Cortex of kidney (tissue), 1 donor: ENCODE measurements at places on chromosomes 1 and 21.

DNA sequence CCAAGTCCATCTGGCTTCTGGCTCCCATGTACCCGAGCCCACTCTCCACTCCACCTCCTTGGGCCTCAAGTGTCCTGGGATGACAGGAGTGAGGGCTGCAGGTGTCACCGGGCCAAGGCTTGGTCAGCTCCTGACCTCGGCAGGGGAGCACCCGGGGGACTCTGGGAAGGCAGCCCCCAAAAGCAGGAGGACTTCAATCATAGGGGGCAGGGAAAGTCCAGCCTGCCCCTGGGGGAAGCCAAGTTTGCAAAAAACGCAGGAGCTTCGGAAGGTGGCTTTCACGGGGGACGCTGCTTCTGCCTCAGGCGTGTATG is 56.8 kb downstream of the KCNAB2 start:
- no peak for DNase-seq

DNA sequence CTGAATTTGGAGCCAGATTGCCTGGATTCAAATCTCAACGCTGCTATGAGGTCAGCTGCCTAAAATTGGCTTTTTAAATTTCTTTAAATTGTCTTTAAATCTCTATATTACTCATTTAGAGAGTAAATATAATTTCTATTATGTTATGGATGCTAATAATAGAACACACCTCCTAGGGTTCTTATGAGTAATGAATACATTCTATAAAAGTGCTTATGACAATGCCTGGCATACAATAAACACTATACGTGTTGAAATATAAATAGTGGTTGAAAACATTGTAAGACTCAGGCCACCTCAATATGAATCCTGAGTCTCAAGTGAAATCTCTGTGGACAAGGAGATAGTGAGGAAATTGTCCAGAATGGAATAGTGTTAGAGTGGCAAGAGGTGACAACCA is 31.0 kb upstream of the PHGDH start:
- no peak for DNase-seq

DNA sequence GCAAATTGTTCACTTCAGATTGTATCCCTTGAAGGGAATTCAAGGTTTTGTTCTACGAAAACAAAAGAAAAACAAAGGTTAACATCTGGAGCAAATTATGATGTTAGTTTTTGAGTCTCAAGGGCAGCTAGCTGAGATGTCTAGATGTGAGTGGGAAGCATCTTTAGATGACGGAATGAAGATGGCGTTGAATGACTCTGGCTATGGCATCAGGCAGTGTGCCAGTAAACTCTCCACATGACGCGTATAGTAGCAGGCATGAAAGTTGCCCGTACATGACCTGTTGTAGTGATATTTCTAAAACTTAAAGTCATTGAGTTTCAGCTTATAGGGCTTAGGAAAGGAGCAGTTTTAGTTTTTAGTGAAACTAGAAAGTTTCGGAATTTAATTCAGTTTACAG is 12.3 kb upstream of the SDC3 start:
- DNase-seq: no peak

GRCh38 chr1:210688512-210689234 is 360.0 kb downstream of the HHAT start:
- DNase-seq: no peak

- no peak for DNase-seq
Measured at GRCh38 chr1:234486858-234487840, 8.2 kb upstream of the TARBP1 start.

DNA sequence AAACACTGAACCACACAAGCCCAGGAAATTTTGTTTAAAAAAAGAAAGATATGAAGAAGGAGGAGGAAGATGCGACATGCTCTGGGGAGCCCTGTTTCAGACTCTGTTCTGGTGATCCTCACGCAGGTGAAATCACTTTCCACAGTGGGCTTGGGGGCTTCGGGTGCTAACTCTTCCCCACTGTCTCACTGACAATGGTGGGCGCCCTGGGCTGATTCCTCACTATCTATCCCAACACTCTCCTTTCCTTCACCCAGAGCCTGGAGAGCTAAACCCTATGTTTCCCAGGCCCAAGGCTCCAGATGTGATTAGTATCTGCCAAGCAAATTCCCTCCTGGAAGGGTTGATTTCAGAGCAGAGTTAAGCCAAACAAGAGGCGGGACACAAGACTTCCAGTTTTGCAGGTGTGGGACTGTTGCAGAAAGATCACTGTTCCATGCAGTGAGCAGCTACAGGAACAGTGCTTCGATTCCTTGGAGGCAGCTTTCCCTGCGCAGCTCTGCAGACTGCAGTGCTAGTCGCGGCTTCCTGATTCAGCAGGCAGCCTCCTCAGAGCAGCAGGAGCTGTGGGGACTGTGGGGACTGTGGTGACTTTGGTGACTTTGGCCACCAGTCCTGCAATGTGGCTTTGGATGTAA is 168.3 kb downstream of the RHOU start:
- DNase-seq: no peak

- DNase-seq: no peak
Measured at GRCh38 chr1:27560268-27561123, 43.4 kb downstream of the AHDC1 start.
